ENCODE measurements at places on chromosomes 7 and 10.

- DNase-seq = peak; percentile 29
Measured at GRCh38 chr10:13717936-13718772, 131.4 kb downstream of the PRPF18 start.

- DNase-seq = no peak
Measured at GRCh38 chr7:115356139-115356746, 434.3 kb downstream of the MDFIC start.

DNA sequence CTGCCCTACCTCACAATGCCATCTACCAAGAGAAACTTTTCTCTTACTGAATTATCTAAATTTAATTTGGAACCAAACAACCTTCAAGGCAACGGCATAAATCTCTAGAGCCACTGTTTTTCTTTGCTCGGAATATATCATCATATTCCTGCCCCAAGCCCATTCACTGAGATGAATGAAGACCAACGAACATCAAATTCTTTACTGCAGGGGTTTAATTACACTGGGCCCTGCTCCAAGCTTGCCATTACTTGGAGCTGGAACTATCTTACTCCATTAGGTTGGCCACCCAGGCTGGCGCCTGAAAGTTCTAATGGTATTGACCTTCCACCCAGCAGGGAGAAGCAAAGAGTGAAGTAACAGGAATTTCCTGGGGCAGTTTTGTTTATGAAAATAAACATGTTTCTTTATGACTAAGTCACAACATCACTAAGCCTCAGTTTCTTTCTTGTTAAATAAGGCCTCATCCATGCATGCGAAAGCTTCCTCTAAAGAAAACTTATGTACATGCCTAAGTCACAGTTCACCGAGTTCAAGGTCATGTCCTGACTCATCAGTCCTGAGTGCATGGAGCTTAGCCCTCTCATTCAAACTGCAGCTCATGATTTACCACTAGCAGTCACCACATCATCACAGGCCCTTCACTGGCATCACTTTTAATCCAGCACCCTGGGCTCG, 42.1 kb upstream of the ANAPC16 start:
- DNase-seq = no peak

DNA sequence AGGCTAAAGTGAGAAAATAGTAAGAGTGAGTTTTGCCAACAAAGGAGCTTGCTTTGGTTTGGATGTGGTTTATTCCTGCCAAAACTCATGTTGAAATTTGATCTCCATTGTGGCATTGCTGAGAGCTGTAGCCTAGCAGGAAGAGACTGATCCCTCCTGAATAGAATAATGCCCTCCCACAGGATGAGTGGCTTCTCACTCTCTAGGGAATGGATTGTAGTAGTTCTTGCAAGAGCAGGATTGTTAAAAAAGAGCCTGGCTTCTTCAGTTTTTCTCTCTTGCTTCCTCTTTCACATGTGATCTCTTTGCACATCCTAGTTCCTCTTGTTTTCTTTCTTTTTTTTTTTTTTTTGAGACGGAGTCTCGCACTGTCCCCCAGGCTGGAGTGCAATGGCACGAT, 34.4 kb downstream of the ASAH2 start:
- DNase-seq = no peak

DNA sequence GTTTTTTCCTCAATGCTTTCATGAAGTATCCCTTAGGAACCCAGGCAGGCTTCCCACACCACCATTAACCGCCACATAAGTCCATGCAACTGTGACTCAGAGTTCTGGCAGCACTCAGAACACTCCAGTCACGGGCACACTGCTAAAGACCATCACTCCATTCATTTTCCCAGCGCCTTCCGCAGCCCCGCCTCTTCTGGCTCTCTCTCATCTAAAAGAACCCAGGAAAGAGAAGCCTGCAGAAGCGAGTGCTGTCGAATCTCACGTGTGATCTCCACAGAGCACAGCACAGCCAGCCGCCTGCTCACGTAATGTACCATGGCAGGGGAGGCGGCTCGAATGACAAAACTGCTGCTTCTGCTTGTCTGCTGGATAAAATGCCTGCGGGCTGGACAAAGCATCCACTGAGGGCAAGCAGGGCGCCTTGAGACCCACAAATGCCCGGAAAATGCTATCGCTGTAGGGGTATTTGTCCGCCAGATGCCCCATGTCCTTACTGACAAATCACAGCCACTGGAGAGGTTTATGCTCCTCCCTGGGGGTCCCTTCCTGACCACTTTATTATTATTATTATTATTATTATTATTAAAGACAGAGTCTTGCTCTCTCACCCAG, 1.8 kb downstream of the PSMG3 start:
- DNase-seq = no peak

DNA sequence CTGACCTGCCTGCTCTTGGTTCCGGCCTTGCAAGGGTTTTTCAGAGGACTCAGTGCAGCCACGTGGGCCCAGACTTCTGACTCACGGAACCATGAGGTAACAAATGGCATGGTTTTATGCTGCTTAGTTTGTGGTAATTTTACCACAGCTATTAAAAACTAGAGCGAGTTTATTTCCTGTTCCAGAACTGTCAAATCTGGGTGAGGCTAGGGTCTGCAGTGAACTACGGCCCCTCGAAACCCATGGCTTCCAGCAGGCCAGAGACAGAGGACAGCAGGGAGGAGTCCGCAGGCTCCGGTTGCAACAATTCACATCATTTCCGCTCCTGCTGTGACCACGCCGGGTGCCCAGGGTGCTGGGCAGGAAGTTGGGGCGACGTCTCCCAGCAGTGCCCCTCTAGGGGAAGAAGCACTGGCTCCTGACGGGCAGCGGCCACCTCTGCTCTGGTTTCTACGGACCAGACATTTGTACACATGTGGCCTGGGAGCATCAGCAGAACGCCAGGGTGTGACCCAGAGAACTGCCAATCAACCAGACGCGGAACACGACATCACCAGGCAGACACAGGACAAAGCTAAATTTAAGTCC, 74.8 kb downstream of the ADARB2 start:
- DNase-seq = no peak

DNA sequence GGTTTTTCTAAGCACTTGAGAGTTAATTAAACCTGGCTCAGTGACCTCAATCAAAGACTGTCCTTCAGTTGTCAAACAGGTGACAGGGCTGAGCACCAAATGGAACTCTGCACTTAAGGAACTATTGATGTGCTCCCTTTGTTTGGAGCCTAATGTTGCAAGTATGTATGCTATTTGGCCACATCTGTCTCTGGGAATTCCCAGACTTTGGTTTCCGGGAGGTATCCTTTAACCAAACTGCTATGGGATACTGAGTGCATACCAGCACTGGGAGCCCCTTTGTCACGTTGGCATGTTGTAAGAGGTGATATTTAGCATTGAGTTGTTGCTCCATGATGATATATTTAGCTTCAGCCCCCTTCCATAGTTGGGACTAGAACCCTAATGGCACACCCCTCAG, 25.2 kb downstream of the ASZ1 start:
- DNase-seq = no peak

GRCh38 chr10:112429147-112429546, 17.6 kb downstream of the ZDHHC6 start:
- DNase-seq = no peak

Measured in substantia nigra (tissue), 51 donors.